Astrocyte (in vitro differentiated cells and primary cell): ENCODE measurements at places on chromosomes 1 and 21.

DNA sequence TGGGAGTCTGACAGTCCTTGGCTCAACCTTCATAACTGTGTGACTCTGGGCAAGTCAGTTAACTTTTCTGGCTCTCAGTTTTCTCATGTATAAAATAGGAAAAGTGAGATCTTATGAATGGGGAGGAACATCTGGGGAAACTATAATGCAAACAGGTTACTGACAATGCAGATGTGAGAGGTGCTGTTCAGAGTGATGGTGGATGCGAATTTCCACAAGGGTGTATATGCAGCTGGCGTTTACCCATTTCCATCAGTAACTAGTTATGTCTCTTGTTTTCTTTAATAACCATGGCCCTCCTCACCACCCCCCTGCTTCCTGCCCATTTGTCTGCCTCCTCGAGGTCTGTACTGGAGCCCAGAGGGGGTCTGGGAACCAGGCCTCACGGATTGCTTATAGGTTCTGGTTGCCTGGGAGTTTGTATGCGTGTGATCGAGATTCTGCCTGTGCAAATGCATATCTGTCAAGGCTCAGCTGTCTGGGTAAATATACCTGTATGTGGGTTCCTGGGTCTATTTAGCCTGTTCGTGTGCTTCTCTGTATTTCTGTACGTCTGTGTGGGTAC is 44.4 kb downstream of the AHDC1 start:
- no peak for DNase-seq

DNA sequence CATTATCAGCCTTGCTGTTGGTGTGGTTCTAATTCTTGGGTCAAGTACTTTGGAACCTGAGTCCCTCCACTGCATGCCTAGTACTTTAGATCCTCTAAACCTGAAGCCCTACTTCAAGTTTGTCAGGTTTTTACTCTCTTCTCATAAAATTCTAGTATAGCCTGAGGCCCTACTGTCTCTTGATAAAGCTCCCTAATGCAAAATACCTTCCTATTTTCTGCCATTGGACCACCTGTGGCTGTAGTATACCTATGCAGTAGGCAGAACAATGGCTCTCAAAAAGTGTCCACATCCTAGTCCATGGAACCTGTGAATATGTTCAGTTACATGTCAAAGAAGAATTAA is 47.5 kb upstream of the NEK7 start:
- no peak for DNase-seq

- no peak for DNase-seq
Observed at GRCh38 chr1:3141836-3142235, 72.8 kb downstream of the PRDM16 start.

DNA sequence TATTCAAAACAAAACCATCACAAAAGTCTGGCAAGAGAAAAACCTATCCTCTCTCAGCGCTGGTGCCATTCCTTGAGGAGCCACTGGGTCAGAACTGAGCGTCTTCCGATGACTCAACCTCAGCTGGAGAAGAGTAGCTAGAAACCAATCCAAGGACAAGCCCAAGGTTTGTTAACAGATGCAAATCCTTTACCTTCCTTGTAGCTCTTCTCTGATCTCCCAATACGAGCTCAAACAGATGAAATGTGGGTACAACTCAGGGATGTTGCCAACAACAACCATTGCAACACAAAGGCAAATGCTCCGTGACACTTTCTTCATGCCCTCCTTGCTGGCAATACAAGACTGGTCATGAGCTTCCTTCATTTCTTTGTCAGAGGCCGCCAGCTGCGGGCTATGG is 337.1 kb downstream of the SIPA1L2 start:
- no peak for DNase-seq

DNA sequence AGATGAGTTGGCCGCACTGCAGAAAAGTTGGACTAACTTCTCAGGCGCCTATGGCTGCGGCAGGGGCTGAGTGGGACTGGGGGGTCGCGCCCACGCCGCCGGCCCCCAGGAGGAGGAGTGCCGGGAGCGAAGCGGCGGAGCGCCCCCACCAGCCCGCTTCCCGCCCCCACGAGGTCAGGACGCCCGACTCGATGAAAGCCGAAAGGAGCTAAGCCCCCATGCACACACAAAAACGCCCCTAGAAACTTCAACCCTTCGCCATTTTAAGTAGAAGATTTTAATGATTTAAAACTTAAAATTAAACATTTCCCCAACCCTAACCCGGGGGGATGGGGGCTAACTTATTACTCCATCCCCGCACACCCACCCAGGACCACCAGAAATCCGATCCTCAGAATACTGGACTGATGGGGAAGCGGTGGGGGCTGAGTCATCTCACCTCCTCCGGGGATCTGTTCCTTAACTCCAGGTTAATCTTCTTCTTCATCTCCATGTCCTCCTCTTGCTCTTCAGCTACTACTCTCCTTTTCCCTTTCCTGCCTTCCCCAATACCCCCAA is 539 bp downstream of the ANP32E start:
- DNase-seq = no peak

- no peak for DNase-seq
Observed at GRCh38 chr1:103761896-103762295, 12.2 kb downstream of the AMY1C start.

DNA sequence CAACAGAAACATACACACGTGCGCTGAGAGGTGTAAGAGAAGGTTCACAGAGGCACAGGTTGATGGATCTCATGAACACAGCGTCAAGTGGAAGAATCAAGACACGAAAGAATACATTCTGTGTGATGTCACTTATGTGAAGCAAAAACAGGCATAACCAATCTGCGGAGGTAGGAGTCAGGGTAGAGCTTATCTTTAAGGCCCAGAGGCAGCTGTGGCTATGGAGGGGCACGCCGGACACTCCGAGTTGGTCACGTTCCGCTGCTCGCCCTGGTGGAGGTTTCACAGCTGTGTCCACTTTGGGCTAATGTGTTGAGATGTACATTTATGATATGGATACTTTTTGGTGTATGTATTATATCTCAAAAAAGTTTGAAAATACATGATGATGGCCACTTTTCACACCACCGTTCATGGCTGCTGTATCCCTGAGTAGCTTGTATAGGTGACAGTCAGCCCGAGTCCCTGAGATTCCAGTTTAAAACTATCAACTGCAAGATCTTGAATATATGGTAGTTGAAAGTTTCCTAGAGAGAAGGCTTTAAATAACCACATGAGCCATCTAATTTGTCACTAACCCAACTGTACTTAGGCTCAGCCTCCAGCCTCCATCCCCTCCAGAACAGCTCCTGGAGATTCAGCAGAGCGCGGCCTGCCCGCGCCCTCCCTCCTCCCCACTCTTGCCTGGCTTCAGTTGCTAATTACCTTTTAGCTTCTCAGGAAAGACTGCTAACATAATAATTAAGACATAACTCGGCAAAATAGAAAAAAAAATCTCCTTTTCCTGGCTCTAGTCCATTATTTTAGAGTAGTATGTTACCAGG is 6.7 kb upstream of the ADARB1 start:
- DNase-seq = no peak
